ENCODE measurements at places on chromosomes 12 and 14.
A peak's percentile ranks its signal among the peaks of the same experiment; 100 is the strongest.

DNA sequence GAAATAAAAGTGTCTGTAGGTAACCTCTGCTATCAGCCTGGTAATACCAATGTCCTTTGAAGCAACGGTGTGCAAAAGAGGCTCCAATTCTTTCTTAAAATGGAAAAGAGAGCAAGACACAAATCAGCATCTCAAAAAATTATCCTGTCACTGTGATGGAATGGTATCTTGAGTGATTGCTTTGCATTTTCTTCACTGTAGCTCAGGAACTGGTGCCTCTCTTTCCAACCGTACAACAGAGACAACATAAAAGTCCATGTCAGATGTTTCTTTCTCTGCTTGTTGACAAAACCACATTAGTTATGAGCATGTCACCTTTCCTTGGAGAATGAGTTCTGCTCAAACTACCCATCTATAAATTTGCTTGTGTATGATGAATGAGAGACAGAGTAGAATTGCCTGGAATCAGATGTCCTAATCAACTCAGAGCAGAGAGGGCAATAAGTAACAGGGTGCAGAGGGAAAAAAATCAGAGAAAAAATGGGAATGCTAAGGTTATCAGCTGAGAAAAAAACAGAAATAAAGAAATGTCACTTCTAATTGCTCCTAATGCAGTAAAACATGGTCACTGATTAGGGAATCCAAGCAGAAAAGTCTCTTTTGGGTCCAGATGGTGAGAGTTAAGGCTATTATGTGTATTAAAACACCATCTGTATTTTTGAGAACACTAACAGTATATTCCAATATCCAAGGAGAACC, 465.0 kb upstream of the ATP2B1 start:
- no peak for DNase-seq

DNA sequence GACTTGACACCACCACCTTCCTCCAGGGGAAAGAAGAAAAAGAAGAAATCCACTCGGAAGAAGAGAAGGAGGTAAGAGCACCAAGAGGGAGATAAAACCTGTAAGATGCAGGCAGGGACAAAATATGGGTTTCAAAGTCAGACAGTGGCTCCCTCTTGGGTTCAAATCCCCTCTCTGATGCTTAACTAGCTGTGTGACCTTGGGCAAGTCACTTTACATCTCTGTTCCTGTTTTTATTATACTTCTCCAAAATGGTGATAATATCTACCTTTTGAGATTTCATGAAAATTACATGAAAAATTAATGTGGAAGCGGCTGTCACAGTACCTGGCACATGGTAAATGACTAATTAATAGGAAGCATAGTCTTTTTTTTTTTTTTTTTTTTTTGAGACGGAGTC, 64.4 kb upstream of the HSPB8 start:
- DNase-seq: no peak

- DNase-seq: no peak
Observed at GRCh38 chr14:50932592-50933495, 11.4 kb downstream of the PYGL start.

DNA sequence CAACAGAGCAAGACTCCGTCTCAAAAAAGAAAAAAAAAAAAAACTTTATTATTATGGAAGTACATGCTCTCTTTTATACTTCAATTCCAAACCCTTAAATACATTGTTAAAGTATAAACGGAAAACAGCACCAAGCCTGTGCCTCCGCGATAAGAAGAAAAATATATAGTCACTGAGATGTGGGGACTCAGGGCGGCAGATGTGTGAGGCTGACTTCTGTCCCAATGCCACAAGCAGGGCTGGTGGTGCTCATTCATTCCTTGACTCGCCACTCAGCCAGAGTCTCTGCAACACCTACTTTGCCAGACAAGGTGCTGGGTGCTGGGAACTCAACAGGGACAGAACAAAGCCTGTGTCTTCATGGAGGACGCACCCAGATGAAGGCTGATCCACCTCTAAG, 13.8 kb downstream of the LGMN start:
- no peak for DNase-seq

DNA sequence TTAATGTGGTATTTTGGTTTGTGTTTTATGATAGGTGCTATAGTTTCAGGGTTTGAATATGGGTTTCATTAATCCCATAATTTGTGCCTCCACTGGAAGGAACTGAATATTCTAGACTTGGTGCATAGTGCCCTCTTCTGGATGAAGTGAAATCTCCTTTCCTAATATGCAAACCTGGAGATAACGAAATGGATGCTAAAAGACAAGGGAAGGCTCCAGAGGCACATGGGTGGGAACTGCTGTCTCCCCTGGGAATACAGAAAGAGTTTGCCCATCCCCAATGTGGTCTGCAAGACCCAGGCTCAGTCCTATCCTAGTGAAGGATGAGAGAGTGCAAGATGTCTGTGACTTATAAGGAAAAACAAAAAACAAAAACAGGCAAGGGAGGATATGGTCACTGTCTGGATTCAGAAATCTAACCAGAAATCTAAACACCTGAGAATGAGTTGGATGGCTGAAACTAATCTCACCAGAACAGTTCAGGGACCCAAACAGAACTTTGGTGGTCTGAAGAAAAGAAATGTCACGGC, 142.3 kb upstream of the TMPO start:
- DNase-seq: no peak

DNA sequence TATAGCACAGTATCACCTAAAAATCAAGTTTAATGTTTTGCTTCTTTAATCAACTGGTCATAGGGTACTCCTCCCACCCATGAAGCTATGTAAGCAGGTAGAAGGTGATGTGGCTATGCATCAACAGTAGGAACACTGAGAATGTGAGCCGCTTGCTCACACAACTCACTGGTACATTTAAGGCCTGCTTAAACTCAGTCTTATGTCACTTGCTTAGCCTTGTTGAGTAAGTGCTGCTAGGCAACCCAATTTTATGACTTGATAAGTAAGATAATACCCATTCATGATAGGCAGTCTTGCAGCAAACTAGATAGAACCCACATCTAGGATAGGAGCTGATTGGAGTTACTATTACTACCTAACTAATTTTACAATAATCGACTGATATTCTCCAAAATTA, 70.0 kb upstream of the BMP4 start:
- DNase-seq: no peak

- no peak for DNase-seq
Observed at GRCh38 chr14:67679006-67679405, 4.6 kb upstream of the VTI1B start.

GRCh38 chr14:100410056-100410565, 87.0 kb downstream of the SLC25A47 start:
- DNase-seq: no peak

GRCh38 chr12:100266585-100266834, 369 bp downstream of the DEPDC4 start:
- DNase-seq: peak; percentile 84

GRCh38 chr12:98345308-98345876, 170.0 kb upstream of the TMPO start:
- no peak for DNase-seq

- no peak for DNase-seq
Observed at GRCh38 chr12:70353780-70354660, 12.1 kb upstream of the KCNMB4 start.

GRCh38 chr12:67813456-67813904, 164.9 kb downstream of the DYRK2 start:
- DNase-seq: no peak

- no peak for DNase-seq
Observed at GRCh38 chr14:93031505-93032315, 84.0 kb downstream of the ITPK1 start.
